DMS53 (cell line): ENCODE measurements at places on chromosomes 4 and X.

DNA sequence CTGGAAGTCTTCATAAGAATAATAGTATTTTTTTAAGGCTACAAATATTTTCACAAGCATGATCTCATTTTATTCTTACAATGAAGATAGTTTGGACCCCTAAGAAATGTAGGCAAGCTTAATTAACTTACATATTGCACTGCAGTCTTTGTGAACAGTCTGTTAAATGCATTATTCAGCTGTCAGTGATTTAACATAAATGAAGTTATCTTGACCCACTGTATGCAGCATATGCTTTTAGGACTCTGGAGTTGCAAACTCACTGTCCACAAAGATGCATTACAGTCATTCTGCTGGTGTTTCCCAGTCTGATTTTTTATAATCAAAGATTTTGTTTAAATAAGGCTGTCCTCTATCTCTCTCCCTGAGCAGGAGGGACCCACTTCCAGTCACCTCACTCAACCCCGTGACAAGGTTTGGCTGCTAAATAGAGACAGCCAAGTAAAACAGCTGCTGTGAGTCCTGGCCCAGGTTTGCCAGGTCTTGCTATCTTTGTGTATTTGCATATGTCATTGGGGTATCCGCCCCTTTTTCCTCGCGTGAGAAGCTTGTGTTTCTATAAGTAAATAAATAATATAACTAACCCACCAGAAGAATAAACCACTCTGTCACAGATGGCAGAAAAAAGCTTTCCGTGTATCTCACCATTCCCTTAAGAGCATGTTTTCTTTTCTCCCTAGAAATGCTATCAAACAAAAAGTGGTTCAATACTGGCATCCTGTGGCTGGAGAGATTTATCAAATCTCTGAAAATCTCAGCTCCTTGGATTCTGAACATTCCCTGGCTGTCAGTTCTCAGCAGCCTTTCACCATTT, 67.0 kb downstream of the SLC7A11 start:
- peak; percentile 58 for DNase-seq

- no peak for DNase-seq
Measured at GRCh38 chr4:80876810-80877209, 153.7 kb upstream of the BMP3 start.

DNA sequence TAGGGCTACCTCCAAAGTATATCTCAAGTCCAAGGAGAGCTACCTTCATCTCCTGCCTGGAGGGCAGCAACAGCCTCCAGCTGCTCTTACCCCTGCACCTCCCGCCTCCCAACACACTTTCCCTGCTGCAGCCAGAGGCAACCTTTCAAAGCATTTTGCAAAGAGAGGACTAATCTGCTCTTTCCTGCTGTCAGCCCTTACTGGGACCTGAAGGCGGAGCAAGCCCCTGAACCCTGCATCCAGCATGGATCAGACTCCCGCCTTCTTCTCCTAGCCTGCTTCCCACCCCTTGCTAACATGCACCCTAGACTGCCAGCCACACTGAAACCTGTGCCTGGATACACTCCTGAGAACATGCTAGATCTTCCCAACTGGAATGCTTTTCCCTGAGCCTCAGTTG, 37.7 kb upstream of the VMA21 start:
- no peak for DNase-seq

- no peak for DNase-seq
Measured at GRCh38 chr4:102791318-102791835, 30.6 kb upstream of the MANBA start.

DNA sequence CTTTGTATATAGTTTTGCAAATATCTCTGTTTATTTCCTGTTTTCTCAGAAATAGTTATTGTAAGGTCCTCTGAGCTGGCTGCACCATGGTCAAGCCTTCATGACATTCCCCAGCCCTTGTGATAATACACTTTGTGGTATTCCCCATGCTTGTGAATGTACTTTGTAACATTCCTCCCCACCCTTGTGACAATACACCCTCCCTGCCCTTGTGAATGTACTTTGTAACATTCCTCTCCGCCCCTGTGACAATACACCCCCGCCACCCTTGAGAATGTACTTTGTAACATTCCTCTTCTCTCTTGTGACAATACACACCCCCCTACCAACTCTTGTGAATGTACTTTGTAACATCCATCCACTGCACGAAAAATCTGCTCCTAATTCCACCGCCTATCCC, 530.7 kb downstream of the CENPC start:
- no peak for DNase-seq

- DNase-seq, result peak; percentile 32
Measured at GRCh38 chrX:109760209-109760921, 27.3 kb upstream of the ACSL4 start.

- DNase-seq, result peak; percentile 18
Measured at GRCh38 chr4:4284827-4285618, 4.9 kb downstream of the LYAR start.

DNA sequence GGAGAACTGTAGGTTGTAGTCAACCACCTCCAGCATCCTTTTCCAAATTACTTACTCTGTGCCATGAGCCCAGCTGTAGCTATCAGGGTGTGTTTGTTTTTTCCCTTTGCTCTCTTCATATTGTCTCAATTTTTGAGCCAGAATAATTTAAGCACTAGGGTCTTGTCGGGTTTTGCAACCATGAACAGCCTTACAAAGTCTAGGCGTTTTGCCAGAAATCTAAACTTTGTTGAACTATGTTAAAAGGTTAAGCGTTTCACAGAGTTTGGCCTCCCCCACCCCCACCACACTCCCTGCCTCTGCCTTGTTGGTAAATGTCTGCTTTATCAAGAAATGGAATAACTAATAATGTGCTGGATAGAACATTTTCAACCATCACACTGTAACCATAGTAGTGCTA, 190.6 kb upstream of the TTC29 start:
- no peak for DNase-seq

DNA sequence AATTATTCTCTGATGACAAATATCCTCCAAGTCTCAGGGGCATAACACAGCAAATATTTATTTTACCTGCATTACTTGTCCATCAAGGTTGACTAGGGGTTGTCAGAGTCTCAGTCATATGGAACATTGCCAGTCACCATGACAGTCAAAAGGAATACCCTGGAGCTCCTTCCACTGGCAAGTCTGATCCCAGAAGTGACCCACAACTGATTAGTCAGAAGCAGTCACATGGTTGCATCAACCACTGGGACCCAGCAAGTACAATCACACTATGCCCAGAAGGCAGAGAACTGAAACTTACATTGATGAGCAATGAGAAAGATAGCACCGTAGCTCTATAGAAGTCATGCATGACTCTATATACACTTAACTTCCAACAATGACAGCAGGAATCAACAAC, 41.9 kb upstream of the SOD3 start:
- DNase-seq, result peak; percentile 97

DNA sequence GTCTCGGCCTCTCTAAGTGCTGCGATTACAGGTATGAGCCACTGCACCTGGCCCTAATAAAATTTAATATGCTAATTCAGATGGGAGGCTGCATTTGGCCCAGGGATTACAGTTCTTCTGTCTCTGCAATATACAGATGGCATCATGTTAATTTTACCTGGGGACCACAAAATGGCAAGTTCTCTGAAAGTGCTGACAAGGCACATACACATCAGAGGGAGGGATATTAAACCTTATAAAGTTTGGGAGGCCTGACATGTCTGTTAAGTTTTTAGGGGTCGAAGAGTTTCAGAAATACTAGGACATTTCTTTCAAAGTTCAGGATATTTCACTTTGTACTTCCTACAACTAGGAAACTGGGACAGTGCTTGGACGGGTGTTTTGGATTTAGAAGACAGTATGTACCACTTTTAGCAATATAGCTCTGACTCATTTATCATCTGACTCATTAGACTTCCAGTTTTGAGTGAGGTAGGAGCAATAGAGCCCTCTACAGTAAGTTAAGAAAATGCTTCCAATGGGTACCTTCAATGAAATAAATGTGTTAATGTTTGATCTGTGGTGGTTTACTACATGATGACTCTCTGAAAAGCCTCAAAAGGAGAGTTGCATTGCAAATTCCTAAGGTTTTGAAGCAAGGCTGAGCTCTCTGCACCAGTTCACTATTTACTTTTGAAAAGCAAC, 981.0 kb upstream of the HS3ST1 start:
- DNase-seq, result peak; percentile 67

DNA sequence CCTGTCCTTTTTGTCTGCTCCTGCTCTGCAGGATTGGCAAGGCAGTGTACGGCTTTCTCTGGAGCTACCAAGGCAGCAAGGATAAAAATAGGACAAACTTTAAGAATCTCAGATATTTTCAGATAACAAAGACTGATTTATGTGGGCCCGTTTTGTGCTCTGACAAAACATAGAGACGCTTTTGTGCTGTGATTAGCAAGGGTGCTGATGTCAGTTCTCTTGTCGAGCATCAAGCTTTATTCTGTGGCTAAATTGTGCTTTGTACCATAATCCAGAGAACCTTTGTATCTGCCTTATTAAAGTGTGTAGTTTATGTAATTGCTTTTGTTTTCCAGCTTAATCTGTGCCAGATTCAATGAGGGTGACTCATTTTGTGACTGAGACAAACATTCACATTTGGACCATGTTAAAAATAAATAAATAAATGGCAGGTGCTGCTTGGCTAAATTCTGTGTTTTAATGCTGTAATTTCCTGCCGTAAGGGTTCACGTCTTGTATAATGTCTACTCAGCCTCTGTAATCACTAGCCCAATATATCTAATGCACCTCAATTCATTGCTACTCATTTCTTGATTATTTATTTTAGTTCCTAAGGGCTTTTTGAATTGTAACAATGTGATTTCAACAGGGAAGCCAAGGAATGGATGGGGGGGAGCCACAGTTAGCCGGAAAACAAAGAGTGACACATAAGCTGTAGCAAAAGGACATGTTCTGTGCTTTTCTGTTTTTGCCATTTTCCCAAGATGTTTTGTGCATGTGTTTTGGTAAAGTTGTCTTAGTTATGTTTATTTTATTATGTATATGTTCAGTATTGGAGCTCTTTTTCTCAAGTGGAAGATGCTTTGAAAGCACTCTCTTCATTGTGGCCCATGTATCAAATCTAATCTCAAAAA, 75.1 kb downstream of the GAB1 start:
- peak; percentile 5 for DNase-seq

DNA sequence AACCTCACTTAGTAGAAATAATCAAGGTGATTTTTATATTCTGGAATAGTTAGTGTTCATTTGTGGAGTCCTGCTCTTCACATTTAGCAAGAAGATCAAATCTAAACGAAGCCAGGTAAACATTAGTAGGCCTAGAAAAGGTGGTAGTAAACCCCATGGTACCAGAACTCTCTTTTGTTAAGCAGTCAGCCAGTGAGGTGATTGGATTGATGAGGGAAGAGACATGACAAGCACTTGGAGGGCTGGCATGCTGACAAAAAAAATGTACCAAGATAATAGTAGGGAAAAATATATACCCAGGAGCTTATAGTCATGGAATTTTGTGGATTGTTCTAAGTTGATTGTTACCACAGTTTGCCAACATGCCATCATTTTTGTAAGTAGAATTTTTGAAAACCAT, 163.8 kb downstream of the BANK1 start:
- no peak for DNase-seq

GRCh38 chr4:101304916-101305315, 42.4 kb downstream of the PPP3CA start:
- DNase-seq, result no peak

- no peak for DNase-seq
Measured at GRCh38 chr4:2849267-2850152, 5.9 kb downstream of the ADD1 start.

DNA sequence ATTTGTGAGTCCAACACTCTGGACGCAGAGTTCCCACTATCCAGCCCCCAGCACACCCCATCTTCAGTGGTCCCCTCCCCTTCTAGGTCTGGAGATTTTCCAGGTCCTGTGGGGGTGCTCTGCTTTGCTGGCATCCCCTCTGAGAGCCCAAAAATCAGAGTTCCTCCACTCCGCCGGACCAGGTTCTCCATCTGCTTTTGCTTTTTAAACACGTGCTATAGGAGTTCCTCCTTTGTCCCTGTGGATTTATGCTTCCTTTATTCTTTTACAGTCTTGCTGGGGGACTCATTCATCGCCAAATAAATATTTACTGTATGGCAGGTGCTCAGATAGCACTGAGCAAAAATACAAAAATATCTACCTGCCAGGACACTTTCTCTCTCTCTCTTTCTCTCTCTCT, 324.7 kb downstream of the STK32B start:
- DNase-seq, result peak; percentile 66
